Activated T-cell treated with anti-CD3 and anti-CD28 coated beads, Interleukin-2, amount 50 U/mL, for 24 hours (primary cell): ENCODE measurements at places on chromosomes 3 and 15.

DNA sequence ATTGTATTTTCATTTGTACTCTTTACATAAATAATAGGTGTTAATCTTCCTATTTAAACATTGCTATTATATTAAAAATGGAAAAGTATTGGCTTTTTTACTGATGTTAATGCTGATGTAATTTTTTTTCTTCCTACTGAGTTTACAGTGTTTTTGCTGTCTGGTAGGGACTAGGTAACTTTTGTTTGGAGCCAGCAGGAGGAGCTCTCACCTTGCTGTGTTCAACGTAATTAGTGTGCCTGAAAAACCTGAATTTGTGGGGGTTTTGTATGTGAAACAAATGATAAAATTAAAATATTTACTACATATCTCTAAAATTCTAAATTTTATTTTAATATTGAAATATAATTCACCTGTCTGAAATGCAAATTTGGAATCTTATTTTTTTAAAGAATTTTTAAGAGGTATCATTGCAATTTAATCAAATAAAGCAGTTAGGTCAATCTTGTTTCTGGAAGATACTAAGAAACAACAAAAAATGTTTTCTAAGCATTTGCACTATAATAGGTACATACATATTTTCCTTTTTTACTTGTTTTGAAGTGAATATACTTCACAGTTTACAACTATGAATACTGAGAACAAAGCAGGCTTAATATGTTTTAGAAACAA, 48.8 kb downstream of the EPHA6 start:
- no peak for DNase-seq

- no peak for DNase-seq
Measured at GRCh38 chr3:4309491-4310128, 6.4 kb downstream of the SETMAR start.

- no peak for DNase-seq
Measured at GRCh38 chr3:124592658-124593441, 137.4 kb upstream of the UMPS start.

DNA sequence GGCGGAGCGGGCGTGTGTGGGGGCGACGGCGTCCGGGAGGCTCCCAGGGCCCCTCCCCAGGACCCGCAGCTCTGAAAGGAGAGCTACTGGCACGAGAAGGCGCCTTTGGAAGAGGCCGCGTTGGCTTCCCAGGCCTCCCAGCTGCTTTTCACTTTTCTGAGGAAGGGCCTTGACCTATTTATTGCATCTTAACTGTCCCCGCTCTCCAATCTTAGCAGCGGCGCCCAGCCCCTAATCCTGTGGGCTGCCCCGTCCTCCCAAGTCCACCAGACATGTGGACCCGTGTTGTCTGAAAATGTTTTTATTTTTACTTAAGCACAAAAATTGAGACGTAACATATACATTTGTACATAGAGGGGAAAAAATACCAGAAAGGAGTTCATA, 481 bp upstream of the ULK3 start:
- DNase-seq: no peak

DNA sequence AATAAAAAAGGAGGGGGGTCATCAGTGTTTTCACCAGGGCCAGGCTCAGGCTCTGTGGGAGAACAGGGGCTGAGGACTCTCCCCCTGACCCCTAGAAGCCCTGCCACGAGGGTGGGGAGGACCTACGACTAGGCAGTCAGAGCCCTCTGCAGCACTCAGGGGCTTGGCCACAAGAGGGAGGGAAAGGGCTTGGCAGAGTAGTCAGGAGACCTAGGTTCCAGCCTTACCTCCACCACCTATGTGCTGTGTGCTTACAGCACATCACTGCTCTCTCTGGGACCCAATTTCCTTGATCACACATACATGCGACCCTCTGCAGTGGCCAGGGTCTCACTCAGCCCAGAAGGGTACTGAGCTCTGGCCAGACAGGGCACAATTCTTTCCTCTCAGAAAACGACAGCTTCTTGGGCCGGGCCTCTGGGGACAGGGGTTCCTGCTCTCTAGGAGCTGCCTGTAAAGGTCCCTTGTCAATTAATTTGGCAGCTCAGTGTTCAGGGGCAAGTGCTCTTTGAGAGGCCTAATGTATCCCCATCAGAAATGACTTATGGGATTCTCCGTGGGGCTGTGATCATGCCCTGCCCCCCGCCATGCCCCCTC, 16.4 kb upstream of the SKIC8 start:
- no peak for DNase-seq

DNA sequence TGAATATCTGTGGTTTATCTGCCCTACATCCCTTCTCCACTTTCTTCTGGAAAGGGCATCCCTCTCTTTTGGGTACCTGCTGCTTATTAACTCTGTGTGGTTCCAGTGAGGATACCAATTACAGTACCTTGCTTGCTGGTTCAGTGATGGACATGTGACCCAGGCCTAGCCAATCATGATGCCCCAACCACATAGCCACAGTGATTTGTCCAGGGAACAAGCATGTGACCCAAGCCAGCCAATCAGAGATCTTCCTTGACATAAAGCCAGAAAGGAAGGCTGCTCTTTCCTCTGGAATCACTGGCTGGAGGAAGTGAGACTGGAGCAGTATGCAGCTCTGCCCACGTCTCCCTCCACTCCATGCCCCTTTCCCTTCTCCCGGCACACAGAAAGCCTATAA, 10.9 kb upstream of the TMEM158 start:
- DNase-seq: no peak

GRCh38 chr15:68921926-68922325, 8.4 kb upstream of the SPESP1 start:
- DNase-seq: no peak

GRCh38 chr15:66770518-66771350, 68.7 kb downstream of the SMAD6 start:
- DNase-seq: no peak

GRCh38 chr3:190339130-190339529, 16.9 kb upstream of the CLDN1 start:
- DNase-seq: no peak

- no peak for DNase-seq
Measured at GRCh38 chr3:134380249-134380648, 6.0 kb upstream of the AMOTL2 start.

GRCh38 chr3:167882057-167882667, 146.6 kb downstream of the SERPINI1 start:
- no peak for DNase-seq

DNA sequence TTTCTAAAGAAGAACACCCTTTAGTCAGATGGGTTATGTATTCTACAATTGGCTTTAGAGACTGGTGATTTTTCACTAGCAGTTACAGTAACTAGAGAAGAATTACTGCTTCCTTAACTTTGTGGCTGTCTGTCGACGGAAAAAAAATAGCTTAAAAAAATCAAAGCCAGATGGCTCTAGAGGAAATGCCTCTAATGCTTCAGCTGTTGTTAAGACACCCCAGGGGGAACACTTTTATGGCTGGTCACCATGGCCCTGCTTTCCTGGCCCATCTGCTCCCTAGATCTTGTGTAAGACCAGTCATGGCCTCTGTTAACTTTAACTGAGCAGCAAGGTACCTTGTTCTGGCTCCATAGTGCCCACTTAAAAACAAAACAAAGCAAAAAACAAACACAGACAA, 198.6 kb upstream of the PLSCR5 start:
- no peak for DNase-seq

- no peak for DNase-seq
Measured at GRCh38 chr3:48863122-48863521, 15.4 kb upstream of the PRKAR2A start.
